ENCODE measurements at places on chromosomes 5 and 9.

GRCh38 chr9:127612939-127613582, 984 bp downstream of the STXBP1 start:
- peak; percentile 58 for DNase-seq

- DNase-seq, result no peak
Measured at GRCh38 chr5:114325541-114325940, 36.3 kb upstream of the KCNN2 start.

- no peak for DNase-seq
Measured at GRCh38 chr9:18549772-18550171, 75.8 kb downstream of the ADAMTSL1 start.

DNA sequence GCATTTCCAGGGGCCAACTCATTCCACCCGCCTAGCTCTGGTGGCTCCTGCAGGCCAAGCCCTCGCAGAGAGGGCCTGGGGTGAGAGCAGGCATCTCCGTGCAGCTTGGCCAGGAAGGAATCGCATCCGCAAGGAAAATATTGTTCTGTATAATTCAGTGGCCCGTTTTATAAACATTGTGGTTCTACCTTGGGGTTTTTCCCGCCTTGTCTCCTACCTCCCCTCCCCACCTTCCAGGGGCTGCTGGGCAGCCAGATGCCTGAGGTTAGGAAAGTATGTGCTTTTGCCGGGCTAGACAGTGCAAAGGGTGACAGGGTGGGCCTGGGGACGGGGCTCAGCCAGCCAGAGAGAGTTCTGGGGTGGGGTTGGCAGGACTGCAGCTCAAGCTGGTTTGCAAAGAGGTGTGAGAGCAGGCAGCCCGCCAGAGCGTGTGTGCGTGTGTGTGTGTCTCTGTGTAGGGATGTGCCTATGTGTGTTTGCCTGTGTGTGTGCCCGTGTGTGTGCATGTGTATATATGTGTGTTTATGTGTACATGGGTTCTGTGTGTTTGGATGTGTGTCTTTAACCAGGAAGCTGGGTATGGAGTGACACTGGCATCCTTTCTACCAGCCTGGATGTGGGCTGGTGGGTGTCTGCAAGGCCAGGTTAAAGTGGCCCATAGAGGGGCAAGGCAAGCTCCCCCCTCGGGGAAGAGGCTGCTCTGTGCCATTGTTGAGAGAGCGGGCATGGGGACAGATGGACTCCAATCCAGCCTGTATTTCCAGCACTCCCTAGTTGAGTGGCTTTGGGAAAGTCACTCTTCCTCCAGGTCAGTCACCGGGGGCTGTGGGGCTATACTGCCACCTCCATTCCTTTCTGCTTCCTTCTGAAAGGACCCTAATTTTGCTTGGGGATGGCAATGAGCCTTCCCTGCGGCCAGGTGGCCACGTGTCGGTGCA, 10.6 kb upstream of the SLC2A6 start:
- DNase-seq, result no peak

GRCh38 chr5:97165726-97166125, 17.3 kb downstream of the RIOK2 start:
- no peak for DNase-seq

GRCh38 chr5:94577466-94578245, 40.7 kb downstream of the KIAA0825 start:
- DNase-seq, result no peak

DNA sequence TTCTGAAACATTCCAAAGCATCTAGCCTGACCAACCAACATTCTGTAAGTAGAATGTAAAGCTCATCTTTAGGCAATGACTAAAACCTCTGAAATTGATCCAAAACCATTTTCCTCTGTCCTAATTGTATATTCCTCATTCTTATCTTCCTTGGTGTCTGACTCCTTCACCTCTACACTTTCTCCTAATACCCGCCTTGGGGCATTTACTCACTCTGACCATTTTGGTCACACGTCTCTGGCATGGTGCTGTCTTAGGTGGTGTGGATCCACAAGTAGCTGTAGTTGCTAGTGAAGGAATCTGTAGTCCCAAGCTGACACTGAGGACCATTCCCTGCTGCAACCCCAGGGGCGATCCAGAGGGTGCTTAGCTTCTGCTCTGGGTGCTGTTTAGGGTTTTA, 40.8 kb upstream of the LMNB1 start:
- peak; percentile 2 for DNase-seq

DNA sequence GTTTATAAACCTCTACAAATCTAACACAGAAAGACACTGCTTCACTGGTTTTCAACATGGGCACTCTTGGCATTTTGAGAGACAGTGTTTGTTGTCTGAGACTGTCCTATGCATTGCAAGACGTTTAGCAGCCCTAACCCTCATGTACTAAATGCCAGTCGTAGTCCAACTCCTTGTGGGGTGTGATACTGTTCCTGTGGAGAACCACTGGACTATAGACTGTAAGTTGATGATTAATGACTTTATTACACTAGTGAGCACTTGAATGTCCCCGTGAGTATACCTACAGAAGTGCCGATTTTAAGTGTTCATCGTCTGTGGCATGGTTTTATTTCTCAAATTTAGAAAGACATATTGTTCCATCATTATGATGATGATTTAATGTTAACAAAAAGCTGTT, 46.2 kb downstream of the RECK start:
- DNase-seq, result no peak

- DNase-seq, result no peak
Measured at GRCh38 chr9:14585730-14586473, 107.3 kb downstream of the ZDHHC21 start.

DNA sequence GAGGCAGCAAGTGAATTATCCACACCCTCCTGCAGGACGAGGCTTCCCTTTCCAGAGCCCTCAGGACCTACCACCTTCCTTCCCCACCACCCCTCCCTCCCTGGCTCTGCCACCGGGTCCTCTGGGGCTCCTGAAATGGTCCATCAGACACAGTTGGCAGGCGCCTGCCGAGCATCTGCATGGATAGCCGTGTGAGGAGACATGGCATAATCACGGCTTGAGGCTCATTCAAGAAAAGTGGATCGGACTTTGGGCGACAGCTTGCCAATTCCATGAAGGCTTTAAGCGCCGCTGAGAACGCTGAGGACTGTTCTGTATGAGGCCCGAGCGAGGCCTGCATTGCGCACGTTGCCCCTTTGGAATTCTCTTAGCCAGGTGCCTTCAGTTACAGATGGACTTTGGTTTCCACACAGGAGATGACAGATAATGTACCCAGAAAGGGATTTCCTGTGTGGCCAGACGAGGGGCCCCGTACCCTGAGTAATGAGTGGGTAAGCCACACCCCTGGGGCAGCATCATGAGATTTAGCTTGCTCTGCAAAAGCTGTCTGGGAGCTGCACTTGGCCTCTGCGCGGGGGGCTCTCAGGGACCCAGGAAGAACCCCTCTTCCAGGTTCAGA, 179.8 kb downstream of the OLFM1 start:
- DNase-seq, result no peak

DNA sequence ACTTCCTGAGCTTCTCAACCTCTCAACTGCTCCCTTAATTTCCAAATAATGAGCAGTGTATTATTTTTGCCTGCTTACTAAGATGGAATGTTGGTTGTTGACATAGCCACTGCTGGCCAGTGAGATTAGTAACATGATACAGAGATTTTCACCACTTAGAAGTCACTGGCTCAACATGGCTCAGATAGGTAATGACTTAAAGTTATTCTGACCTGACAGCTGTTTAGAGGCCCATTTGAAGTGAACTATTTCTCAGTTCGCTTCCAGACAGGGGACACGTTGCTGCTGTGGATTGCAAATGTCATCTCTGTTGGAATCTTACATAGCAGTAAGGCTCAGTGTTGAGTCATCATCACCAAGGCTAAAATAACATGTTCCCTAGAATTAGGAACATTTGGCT, 490.2 kb downstream of the TLE4 start:
- DNase-seq, result no peak

DNA sequence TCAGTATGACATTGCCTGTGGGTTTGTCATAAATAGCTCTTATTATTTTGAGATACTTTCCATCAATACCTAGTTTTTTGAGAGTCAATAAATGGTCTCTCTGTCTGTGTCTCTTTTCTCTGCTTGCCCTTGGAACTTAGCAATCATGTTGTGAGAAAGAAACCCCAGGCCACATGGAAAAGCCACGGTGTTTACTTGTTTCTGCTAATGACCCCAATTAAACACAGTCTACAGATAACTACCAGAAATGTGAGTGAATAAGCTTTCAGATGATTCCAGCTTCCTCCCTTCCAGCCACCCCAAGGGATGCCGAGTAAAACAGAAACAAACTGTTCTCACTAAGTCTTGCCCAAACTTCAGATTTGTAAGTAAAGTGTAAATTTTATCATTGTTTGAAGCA, 584.9 kb downstream of the MAT2B start:
- DNase-seq, result no peak

- no peak for DNase-seq
Measured at GRCh38 chr9:127554966-127555839, 56.9 kb upstream of the STXBP1 start.

GRCh38 chr5:74206579-74207550, 433.7 kb downstream of the ENC1 start:
- DNase-seq, result no peak

DNA sequence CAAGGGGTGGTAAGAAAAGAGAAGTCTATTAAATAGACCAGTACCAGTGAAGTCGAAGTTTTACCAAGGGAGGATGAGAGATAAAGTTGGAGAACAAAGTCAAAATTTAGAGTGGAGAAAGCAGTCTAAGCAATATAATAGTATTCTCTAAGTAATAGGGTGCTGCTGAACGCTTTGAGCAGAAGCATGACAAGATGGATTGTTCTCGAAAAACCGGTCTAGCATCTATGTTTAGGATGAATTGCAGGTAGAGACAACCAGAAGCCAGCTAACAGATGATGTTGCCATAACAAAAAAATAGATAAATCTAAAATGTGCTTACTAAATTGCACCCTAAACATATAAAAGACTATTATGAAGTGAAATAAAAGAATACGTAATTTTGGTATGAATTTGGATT, 237.0 kb downstream of the PRELID2 start:
- DNase-seq, result no peak

DNA sequence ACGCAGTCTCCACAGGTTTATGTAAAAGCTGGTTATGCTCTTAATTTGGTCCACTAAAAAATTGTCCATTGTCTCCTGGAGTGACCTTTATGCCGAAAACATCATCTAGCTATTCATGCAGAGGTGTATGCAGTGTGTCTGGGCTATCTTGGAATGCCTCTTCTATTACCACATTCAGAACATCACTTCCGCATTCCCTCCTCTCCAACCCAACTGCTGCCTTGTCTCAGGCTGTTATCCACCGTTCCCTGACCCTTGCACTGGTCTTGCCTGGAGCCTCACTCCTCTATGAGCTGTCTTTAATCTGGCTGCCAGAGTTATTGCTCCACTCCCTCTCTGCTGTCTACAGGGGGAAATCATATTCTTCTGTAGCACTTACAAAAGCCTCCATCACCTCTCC, 214.1 kb upstream of the ANKRD55 start:
- no peak for DNase-seq

GRCh38 chr5:146310540-146310939, 28.1 kb upstream of the POU4F3 start:
- DNase-seq, result no peak

DNA sequence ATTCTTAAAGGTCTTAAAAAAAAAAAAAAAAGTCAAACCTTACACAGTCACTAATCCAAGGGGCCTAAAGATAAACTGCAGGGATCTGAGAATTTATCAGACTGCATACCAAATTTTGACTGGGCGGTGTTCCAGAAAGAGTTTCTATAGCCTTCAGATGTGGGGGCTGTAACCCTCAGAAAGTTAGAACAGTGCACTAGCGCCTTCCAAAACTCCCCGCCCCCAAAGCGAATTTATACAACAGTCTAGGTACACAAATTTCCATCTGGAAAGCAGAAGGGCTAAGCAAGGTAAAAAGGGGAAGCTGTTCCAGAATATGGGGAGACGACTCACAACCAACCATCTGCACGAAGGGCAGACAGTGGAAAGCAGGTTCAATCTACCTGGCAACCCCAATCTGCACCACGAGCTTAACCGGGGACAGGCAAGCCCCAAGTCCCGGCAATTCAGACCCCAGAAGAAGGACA, 813 bp downstream of the ERMP1 start:
- no peak for DNase-seq

GRCh38 chr9:127805620-127806019, 2.9 kb downstream of the FPGS start:
- no peak for DNase-seq

- DNase-seq, result no peak
Measured at GRCh38 chr5:39198127-39198526, 21.2 kb downstream of the FYB1 start.

GRCh38 chr9:99497641-99498040, 275.6 kb downstream of the SEC61B start:
- DNase-seq, result no peak

- no peak for DNase-seq
Measured at GRCh38 chr5:151638619-151639018, 47.5 kb upstream of the FAT2 start.

DNA sequence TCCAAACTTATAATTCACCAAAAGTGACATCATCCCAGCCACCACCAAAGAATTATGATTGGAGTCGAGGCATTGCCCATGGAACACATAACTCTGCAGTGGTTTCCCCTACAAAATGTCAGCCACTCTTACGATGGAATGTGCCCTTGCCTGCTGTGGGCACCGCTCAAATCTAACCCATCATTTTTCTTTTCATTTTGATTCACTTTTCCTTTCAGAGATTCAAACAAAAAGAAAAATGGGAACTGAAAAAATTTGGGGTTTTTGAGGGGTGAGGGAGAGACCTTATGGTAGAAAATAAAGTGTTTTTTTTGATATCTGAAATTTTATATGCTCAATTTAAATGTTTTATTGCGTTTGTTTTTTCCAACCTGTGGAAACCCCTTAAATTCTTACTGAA, 28.1 kb downstream of the SMARCA2 start:
- no peak for DNase-seq

Data from left lobe of liver (tissue), 2 donors.